ENCODE measurements at places on chromosomes 3 and 15. TPM values are rescaled to one million over a fixed set of nuclear protein-coding genes. Genes with fewer than 3 reads are reported as not detected.

GRCh38 chr3:45599424-45599886, 4.9 kb downstream of the LIMD1 start:
- DNase-seq: peak; percentile 54

Gene TM4SF4
- total RNA-seq: not detected

DNA sequence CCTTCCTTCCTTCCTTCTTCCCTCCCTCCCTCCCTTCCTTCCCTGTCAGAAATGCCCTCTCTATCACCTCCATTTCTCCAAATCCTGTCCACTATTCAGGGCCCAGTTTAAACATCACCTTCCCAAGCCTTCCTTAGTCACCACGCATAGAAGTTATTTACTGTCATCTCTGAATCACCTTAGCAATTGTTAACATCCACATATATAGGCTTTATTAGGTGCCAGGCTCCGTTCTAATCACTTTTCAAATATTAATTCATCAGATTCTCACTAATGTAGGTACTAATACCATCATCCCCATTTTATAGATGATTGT, 1.1 kb upstream of the MAGEF1 start:
- no peak for DNase-seq

Gene PROS1
- 48.3 TPM for total RNA-seq

Gene SPTBN5
- 2.7 TPM for total RNA-seq

- no peak for DNase-seq
These were observed 33.6 kb downstream of the PAQR9 start for GRCh38 chr3:142929890-142930289.

DNA sequence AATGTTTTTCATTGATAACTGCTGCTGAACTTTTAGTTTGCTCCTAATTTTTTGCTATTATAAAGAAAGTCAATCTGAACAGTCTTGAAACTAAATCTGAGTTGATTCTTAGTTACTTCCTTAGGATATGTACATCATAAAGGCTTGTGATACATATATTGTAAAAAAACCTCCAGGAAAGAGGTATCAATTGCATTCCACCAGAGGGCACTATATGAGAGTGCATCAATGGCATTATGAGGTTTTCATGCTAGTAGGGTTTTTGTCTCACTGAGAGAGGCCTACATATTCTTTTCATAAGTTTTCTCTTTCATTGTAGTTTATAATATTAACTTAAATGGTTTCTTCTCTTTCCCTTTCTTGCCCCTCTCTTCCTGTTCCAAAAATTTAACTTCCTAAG, 46.9 kb downstream of the PIK3R4 start:
- DNase-seq: no peak

- DNase-seq: no peak
These were observed 223.0 kb upstream of the MCTP2 start for GRCh38 chr15:94008104-94009074.

Gene P2RY14
- total RNA-seq: 2.9 TPM

- DNase-seq: no peak
These were observed 45.6 kb downstream of the UMPS start for GRCh38 chr3:124775877-124776276.

DNA sequence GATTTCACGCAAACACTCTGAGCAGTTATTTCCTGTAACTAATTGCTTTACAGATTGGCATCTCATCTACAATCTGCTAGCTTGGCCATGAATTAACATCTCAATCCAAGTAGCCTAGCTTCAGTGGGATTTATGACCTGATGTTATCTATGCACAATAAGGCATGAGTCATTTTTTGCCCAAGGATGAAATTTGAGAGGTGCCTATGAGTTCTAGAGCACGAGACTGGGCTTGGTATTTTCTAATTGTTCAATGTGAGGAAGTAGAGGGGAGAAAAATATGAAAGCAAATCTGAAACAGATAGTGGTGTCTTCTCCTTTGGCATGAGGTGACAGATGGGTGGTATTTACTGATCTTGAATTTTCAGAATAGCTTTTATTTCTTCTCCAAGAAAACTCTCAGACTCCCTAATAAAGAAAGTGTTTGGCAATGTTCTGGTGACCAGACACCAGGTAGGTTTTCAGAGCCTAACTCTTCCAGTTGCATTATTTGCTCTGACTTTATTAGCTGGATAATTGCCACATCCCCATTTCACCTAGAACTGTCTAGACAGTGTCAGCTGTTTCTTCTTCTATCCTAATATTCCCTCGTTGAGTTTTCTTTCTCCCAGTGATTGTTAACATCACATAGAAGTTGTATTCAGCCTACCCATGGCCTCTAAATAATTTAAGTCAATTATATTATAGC, 301.0 kb upstream of the UMPS start:
- no peak for DNase-seq

- DNase-seq: no peak
These were observed 55.3 kb downstream of the LINGO1 start for GRCh38 chr15:77577366-77577950.

Measured in left ventricle myocardium inferior (tissue), 1 donor.